ENCODE measurements at places on chromosomes 2 and 18.

GRCh38 chr2:134372611-134373131 lies 118.8 kb downstream of the MGAT5 start:
- H3K36me3 ChIP-seq, result no peaks in the 10 kb centered on the region
- peaks cover 96% of the 10 kb centered on the region for H3K4me1 ChIP-seq
- peak; percentile 54 for DNase-seq
- no peaks in the 10 kb centered on the region for H3K27me3 ChIP-seq
- peak overlapping the region; percentile 59 for H3K27ac ChIP-seq

DNA sequence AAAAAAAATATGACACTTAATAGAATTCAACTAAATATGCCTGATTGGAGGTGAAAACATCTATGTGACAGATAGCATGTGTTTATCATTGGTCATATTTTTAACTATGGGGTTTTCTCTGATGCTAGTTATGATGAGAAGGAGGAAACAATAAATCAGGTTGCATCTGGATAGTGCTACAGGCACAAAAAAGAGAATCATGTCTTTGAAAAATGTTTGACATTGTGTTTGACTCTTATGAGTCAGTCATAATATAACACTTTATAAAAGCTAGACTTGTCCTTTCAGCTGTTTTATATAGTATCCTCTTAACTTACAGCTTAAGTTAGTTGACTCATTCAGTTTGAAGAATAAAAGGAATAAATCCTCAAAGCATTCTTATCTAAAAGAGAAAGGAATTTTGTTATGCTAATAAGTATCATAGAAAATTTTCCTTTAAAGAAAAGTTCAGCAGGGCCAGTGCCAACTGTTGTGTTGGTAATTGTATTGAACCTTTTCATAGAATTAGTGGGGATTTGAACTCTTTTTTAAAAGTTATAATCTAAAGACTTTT lies 78.4 kb upstream of the UBXN4 start:
- H3K4me1 ChIP-seq, result peaks cover 13% of the 10 kb centered on the region
- DNase-seq, result no peak
- H3K27me3 ChIP-seq, result no peaks in the 10 kb centered on the region
- H3K36me3 ChIP-seq, result peaks cover 38% of the 10 kb centered on the region

GRCh38 chr18:1604751-1605150 lies 700.1 kb downstream of the ADCYAP1 start:
- DNase-seq, result no peak
- no peak overlapping the region for H3K4me3 ChIP-seq
- no peak overlapping the region for H3K27ac ChIP-seq
- H3K4me1 ChIP-seq, result no peaks in the 10 kb centered on the region

DNA sequence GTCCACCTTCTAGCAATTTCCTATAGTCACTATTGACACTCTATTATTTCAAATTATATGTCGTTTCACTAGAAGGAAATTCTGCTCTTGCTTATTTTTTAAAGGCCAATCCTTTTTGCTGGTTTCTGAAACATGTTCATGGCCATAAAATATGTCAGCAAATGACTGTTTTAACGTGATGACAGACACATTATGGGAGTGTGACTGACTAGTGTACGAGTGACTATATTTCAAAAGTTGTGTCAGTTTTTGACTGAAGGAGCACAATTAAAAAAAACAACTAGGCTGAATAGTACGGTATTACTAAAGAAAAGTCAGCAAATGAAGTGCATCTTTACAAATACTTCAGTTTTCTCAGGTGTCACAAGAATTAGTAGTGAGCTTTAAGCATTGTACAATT lies 196.0 kb downstream of the NR4A2 start:
- H3K4me1 ChIP-seq, result no peaks in the 10 kb centered on the region
- no peaks in the 10 kb centered on the region for H3K27me3 ChIP-seq

- H3K4me1 ChIP-seq, result no peaks in the 10 kb centered on the region
- no peak overlapping the region for H3K27ac ChIP-seq
- H3K36me3 ChIP-seq, result no peaks in the 10 kb centered on the region
- no peak overlapping the region for H3K4me3 ChIP-seq
Observed at GRCh38 chr2:18871430-18871829, 282.1 kb upstream of the NT5C1B start.

- H3K4me1 ChIP-seq, result peaks cover 75% of the 10 kb centered on the region
- H3K36me3 ChIP-seq, result no peaks in the 10 kb centered on the region
- H3K27me3 ChIP-seq, result no peaks in the 10 kb centered on the region
- DNase-seq, result no peak
Observed at GRCh38 chr2:72789241-72789640, 36.6 kb downstream of the EXOC6B start.

DNA sequence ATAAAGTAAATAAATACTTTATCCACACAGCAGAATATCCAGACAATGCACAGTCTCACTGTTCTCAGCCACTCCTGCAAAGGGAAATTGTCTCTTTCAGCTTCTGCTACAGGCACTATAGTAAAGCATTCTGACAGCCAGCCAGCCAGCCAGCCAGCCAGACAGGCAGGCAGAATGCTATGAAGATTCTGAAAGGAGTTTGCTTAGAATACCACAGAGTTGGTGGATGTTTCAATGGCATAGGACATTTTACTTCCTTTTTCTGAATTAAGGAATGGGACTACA lies 116.1 kb upstream of the CYP26B1 start:
- H3K27ac ChIP-seq, result no peak overlapping the region
- DNase-seq, result no peak
- peaks cover 21% of the 10 kb centered on the region for H3K4me1 ChIP-seq
- H3K36me3 ChIP-seq, result no peaks in the 10 kb centered on the region
- H3K27me3 ChIP-seq, result no peaks in the 10 kb centered on the region

DNA sequence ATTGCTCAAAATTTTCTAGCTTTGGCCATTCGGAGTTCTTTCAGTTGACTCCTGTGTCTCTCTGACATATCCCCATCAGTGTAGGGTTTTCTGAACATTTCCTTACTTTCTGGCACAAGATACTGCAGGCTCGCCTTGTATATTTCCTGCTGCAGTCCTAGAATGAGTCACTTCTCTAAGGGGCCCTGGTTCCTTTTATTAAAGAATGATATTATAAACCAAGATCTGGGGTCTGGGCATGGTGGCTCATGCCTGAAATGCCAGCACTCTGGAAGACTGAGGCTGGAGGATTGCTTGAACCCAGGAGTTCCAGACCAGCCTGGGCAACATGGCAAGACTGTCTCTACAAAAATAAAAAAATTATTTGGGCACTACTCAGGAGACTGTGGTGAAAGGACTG lies 3.0 kb upstream of the RPL37A start:
- H3K36me3 ChIP-seq, result peaks cover 12% of the 10 kb centered on the region
- H3K27ac ChIP-seq, result no peak overlapping the region
- no peaks in the 10 kb centered on the region for H3K27me3 ChIP-seq
- no peak overlapping the region for H3K4me3 ChIP-seq

DNA sequence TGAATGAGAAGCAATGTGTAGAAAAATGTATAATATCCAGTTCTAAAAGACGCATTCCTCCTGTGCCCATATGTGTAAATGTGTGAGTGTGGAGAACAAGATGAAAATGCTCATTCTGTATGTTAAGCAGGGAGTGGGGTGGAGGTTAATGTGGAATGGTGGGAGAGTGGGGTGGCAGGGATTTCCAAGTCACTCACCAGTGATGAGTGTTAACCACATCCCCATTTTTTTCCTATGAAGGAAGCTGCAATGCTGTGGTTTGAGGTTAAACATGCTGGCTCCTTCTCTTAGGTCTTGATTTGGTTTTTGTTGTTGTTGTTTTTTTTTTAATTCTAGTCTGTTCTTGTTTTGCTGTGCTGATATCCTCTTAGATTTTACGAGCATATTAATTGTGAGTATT lies 169.4 kb downstream of the NEDD4L start:
- DNase-seq, result no peak
- H3K36me3 ChIP-seq, result no peaks in the 10 kb centered on the region
- no peak overlapping the region for H3K27ac ChIP-seq
- peaks cover 20% of the 10 kb centered on the region for H3K4me1 ChIP-seq
- H3K27me3 ChIP-seq, result no peaks in the 10 kb centered on the region

DNA sequence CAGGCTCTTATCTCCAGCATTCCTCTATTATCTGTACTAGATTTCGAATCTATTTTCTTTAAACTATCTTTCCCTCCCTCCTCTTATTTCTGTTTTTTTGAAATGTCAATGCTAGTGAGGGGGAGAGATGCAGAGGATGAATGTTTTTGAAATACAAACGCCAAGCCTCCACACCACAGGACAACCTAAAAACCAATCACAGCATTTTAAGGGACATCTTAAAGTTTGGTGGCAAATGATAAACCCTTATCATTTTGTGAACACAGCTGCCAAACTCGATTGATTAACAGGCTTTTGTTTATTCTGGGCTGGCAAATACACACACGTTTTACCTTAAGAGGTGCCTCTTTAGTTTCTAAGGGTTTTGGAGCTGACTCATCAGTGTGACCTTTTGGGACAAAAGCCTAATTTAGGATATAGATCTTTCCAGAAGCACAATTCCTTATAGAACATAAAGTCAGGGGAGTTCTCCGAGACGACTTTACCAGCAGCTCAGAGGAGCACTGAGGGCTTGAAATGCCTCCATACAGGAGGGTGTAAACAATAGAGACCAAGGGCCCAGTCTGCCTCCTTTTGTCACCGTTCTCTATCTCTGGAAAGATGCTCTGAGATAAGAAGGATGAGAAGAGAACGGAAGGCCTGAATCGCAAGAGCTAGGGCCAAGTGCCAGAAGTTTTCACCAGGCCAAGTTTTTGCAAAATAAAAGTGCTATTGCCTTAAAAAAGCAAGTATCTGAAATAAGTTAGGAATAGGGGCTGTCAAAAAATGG lies 4.2 kb upstream of the MEIS1 start:
- no peak overlapping the region for H3K4me3 ChIP-seq
- H3K36me3 ChIP-seq, result no peaks in the 10 kb centered on the region
- no peak overlapping the region for H3K27ac ChIP-seq

DNA sequence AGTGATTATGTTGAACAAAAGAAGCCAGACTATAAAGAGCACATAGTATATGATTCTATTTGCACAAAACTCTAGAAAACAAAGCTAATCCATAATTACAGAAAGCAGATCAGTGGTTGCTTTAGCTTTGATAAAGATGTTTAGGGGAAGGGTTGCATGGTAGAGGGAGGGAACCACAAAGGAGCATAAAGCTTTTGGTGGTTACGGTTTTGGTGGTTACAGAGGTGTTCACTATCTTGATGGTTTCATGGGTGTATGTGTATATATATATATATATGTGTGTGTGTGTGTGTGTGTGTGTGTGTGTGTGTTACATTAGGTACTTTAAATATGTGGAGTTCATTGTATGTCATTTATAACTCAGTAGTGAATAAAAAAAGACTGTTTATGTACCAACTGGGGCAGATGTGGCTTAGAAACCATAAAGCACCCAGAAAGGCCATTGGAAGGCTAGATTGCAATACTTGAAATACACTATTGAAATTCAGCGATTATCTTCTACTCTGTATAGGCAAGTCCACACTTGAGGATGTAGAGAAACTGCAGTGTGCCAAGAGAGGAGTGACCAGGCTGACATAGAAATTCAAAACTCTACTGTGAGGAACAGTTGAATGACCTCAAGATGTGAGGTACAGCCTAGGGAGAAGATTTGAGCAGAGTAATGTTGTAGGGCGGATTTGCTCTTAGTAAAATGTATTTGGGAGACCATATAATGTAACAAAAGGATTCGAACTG lies 60.6 kb downstream of the CAB39 start:
- DNase-seq, result no peak
- no peak overlapping the region for H3K27ac ChIP-seq
- H3K4me3 ChIP-seq, result no peak overlapping the region
- H3K27me3 ChIP-seq, result no peaks in the 10 kb centered on the region

DNA sequence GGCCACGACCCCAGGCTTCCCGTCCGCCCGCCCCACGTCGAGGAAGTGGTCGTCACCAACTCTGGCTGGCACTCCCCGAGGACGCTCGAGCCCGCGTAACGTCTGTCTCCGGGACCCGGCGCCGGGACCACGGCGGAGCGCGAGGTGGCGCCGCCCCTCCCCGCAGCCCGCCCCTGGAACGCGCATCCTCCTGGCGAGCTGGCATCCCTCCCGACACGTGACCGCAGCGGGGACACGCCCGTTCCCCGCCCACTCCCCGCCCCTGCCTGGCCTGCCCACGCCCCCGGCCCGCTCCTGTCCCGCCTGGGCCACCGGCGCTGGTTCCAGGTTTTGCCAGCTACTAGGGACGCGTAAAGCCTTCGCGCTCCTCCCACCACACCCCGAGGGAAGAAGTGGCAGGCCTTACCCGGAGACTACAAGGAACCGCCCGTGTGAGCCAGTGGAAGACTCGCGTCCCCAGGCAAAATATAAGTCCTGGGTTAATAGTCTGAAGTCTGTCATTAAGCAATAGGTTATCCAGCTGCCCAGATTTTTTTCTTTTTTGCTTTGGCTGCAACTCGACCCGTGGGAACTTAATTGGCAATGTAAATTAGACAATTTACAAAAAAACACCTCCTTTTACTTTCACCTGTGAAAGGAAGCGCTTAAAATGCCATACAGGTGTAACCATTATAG lies at the start of gene OSBPL1A:
OSBPL1A (minus strand) TSS at position 131 of the 675 bp plus-strand sequence. CDS start 20,291 bp downstream, outside the sequence.
- peak within 1 kb of the TSS; percentile 74 for H3K4me3 ChIP-seq
- peak; percentile 95 for DNase-seq
- H3K27me3 ChIP-seq, result no peaks in the 10 kb centered on the region
- no peaks in the 10 kb centered on the region for H3K36me3 ChIP-seq

DNA sequence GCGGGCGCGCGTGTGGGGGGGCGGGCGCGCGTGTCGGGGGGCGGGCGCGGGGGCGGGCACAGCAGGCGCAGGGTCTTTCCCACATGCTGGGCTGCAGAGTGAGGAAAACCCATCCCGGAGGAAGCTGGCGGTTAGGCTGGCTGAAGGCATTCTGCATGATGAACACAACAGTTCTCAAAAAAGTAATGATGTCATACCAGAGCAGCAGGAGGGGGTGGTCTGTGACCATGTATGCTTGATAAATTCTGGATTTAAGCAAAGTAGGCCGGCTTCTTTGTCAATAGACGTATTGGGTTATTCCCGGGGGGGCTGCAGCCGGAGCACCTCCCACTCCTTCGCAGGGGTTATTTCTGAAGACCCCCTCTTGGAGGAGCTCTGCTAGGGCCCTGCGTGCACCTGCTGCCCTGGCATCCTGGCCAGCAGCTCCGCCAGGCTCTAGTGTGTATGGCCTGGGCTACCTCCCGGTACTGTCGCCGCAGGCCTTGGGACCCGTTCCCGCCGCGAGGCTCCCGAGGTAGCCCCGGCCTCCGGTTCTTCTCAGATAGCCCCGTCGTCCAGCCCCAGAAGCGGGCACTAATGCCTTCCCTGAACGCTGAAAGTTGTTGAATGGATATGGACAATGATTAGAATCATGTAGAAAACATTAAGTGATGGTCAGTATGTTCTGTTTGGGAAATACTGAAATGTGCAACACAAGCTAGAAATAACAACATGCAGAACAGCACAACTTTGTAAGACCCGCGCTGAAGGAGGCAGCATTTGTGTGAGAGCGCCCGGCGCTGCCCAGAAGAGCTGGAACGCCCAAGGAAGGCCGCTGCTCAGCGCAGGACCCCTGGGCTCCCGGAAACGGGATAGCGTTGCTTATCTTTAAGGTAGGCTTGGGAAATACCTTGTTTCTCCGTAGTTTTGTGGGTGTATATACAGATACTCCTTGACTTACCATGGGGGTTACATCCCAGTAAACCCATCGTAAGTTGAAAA lies 101.4 kb upstream of the RAB6C start:
- peaks cover 16% of the 10 kb centered on the region for H3K4me1 ChIP-seq
- peak overlapping the region; percentile 76 for H3K27ac ChIP-seq
